Activated CD4-positive, alpha-beta T cell treated with anti-CD3 and anti-CD28 coated beads, Interleukin-2, Interleukin-4, amounts not matched to agents 100 ng/mL and 50 ng/mL, durations not matched to agents 16 hours and 8 hours (primary cell): ENCODE measurements at places on chromosomes 16 and 17.
A peak's percentile ranks its signal among the peaks of the same experiment; 100 is the strongest.

DNA sequence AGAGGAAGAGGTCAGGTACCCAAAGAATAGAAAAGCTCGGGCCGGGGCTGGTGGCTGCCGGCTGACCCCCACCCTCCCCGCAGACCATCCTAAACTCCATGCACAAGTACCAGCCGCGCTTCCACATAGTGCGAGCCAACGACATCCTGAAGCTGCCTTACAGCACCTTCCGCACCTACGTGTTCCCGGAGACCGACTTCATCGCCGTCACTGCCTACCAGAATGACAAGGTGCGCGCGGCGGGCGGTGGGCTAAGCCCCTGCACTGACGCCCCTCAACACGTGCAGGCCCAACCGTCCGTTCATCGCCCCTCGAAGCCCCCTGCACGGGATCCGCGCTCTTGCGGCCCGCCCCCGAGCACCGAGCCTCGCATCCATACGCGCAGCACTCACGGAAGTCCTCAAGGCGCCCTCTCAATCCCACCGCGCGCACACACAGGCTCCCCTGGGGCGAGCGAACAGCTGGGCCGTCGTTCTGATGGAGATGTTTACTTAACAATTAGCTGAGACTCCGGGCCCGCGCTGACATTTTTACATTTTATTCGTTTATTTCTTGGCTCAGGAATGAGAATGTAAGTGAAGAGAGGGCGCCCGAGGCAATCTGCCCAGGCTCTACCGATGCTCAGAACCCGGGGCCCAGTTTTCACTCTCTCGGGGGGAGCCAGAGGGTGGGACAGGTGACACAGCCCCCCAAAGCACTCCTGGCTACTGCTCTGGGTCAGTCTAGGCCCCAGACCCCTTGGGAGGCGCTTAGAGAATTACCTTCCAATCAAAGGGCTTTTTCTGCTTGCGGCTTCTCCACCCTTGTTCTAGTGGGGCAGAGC is 3.5 kb downstream of the TBX2 start:
- DNase-seq: no peak

GRCh38 chr17:40472733-40473452 is 28.5 kb downstream of the TNS4 start:
- DNase-seq: no peak

DNA sequence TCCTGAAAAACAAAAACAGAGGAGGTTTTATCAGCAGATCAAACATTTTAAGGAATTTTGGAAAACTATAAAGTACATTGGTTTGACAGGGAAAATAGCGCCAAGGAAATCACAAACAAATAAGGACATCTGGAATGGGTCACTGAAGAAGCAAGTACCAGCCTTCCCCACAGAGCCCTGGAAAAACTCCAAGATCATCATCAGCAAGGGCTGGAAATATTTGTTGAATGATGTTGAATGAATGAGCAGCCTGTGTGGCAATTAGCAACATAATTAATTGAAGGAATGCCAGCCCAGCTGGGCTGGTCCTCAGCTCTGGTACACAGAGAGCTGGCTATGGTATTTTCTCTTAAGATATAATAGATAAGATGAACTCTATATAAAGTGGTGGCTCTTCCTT is 290.4 kb downstream of the HS3ST3A1 start:
- no peak for DNase-seq

GRCh38 chr17:66541461-66542128 is 239.2 kb downstream of the PRKCA start:
- peak; percentile 72 for DNase-seq

- DNase-seq: no peak
Observed at GRCh38 chr16:85195900-85196772, 83.9 kb upstream of the CIBAR2 start.

- no peak for DNase-seq
Observed at GRCh38 chr17:45990886-45991285, 8.2 kb upstream of the STH start.

DNA sequence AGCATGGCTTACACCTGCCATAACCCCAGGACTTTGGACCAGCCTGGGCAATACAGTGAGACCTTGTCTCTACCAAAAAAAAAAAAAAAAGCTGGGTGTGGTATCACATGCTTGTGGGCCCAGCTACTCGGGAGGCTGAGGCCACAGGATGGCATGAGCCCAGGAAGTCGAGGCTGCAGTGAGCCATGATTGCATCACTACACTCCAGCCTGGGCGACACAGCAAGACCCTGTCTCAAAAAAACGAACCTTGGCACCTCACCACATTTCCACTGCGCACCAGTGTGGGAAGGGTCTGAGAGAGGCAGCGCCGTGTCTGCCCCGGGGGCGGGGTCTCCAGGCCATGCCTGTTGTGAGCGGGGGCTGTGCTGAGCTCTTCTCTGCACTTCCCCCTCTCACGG is 6.3 kb downstream of the ACSF3 start:
- DNase-seq: peak; percentile 57

DNA sequence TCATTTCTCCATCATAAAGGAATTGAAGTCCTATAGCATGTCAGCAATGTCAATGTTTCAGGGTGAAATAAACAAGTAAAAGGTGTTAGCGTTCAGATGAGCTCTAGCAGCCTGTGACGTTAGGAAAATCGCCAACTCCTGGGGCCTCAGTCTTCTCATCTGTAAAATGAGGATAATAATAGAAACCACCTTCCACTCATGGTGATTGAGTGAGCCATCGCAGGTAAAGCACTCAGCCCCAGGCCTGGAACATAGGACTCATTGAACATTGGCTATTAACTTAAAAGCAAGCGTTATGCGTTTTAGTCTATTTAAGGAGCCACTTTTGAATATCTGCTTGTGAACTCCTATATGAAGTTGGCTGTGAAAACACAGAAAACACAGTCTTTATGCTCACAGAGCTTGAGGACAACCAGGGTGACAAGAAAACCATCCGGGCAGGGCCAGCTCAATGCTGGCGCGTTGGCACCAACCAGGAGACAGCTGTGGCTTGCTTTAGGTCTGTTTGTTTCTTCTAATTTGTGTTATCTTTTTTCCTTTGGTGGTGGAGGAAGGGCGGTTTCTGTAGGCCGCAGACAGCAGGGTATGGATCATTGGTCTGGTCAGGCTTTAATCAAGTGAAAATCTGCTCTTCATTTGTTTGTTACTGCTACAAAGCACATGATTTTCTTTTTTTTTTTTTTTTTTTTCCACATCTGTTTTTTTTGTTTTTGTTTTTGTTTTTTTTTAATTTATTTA is 35.7 kb upstream of the MED9 start:
- no peak for DNase-seq

DNA sequence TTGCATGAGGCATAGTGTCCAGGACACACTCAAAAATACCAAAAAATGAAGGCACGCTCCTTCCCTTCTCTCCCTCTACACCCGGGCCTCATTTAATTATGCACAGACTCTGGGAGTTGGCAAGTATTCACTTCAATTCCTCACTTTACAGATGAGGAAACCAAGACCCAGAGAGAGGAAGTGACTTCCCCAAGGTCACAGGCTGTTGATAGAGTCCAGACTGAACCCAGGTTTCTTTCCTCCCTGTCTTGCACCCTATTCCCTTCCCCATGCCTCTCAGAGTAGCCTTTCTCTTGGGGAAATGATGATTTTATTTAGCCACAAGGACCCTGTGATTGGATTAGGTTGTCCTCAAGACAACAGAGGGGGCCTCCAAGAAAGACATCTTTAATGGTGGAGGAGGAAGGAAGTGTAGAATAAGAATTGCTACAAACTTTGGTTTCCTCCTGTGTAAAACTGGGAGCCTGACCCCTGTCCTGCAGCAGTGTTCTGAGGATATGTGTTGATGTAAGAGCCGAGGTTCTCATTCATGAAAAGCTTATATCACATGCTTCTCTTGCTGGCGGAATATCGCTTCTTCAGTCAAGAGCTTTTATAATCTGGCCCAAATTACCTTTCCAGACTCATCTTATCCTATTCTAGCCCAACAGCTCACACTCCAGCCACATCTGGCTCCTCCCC is 48.8 kb upstream of the SIAH1 start:
- DNase-seq: no peak

DNA sequence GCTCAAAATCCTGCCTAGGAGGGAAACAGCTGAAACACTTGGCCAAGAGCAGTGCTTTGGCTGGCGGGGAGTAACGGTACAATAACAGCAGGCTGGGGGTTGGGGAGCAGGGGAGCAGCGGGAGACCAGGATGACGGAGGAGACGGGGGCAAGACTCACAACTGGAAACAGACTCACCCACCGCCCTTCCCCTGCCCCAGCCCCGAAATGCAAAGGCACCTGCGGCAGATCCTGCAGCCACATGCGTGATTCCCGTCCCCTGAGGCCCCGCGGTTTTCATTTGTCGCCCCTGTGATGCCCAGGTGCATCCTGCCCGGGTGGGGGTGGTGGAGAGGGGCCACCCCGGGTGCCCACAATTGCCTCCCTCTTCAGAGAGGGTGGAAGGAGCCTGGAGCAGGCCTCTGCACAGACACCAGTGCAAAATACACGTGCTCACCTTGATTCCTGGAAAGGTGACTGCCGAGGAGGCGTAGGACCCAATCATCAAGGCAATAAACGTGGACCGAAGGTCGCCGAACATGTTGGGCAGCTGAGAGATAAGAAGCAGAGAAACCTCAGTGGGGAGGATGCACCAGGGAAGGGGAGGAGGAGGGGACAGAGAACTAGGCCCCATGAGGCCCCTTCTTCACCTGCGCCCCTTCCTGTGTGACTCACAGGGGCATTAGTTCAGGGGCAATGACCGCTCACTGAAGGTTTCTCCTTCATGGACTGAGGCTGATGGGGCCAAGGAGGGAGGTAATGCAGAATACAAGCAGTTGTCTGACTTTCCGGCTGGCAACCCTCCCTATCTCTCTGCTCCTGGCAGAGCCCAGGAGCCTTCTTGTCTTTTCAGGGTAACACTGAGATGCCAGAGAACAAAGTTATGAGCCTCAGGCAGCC is 30.4 kb upstream of the PITPNA start:
- DNase-seq: no peak

DNA sequence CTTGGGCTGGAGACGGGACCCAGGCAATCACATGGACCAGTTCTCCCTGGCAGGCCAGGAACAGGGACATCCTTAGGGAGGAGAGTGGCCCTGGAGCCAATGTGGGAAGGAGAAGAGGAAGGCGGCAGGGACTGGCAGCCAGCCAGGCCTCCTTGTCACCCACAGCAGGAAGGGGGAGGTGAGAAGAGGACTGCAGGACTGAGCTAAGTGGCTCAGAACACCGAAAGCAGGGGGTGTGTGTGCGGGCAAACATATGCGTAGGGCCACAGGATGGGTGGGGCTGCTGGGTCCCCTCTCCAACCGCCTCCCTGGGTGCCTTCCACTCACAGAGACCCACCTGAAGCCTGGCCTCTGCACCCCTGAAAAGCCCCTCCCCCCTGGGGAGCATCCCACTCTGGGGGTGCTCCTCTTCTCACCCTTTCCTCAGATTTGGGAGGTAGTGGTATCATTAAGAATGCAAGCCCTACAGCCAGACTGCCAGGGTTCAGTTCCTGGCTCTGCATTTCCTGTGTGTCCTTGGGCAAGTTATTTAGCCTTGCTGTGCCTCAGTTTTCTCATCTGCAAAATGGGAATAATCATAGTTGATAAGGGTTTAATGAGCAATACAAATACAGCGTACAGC is 8.1 kb downstream of the PNMT start:
- DNase-seq: peak; percentile 50

GRCh38 chr16:53878216-53878615 is 174.3 kb downstream of the FTO start:
- DNase-seq: no peak

- no peak for DNase-seq
Observed at GRCh38 chr17:77215281-77215680, 74.5 kb downstream of the SEC14L1 start.

GRCh38 chr16:87664792-87665191 is 62.5 kb downstream of the JPH3 start:
- no peak for DNase-seq

- no peak for DNase-seq
Observed at GRCh38 chr16:46883353-46883689, 841 bp upstream of the GPT2 start.

GRCh38 chr16:66442502-66443268 is 15.6 kb downstream of the BEAN1 start:
- DNase-seq: no peak

GRCh38 chr16:82761236-82761635 is 134.5 kb downstream of the CDH13 start:
- no peak for DNase-seq

DNA sequence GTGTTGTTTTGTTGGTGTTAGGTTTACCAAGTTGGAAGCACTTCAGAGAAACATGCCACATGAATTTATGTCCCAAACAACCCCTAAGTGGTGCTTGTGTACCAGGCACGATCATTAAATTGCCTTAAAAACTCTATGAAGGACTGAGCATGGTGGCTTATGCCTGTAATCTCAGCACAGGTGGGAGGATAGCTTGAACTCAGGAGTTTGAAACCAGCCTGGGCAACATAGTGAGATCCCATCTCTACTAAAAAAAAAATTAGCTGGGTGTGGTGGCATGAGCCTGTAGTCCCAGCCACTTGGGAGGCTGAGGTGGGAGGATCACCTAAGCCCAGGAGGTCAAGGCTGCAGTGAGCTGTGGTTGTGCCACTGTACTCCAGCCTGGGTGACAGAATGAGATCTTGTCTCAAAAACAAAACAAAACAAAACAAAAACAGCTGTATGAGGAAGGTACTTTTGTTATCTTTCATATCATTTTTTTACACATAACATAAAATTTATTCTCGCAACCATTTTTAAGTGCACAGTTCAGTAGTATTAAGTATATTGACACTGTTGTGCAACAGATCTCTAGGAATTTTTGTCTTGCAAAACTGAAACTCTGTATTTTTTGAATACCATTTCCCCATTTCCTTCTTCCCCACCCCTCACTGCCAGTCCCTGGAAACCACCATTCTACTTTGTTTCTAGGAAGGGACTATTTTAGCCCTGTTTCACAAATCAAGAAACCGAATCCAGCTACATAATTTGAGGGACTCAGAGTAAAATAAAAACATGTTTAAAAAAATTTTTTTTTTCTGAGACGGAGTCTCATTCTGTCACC is 14.3 kb upstream of the RBBP6 start:
- no peak for DNase-seq

DNA sequence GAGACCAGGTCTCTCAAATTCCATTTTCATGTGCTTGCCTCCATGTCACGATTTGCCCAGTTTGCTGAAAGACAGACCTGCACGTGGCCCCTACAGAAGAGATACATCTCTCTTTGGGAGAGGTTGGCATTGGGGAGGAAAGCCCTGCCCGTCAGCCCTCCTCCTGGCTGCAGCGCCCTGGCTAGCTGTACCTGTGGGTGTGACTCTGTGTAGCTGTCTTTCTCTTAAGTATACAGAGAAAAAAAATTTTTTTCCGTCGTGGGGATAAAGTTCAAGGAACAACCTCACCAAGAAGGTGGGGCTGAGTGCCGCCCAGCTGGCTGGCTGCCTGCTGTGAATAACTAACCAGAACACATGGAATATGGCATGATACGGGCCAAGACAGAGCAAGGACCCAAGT is 26.5 kb downstream of the TMEM98 start:
- DNase-seq: no peak

DNA sequence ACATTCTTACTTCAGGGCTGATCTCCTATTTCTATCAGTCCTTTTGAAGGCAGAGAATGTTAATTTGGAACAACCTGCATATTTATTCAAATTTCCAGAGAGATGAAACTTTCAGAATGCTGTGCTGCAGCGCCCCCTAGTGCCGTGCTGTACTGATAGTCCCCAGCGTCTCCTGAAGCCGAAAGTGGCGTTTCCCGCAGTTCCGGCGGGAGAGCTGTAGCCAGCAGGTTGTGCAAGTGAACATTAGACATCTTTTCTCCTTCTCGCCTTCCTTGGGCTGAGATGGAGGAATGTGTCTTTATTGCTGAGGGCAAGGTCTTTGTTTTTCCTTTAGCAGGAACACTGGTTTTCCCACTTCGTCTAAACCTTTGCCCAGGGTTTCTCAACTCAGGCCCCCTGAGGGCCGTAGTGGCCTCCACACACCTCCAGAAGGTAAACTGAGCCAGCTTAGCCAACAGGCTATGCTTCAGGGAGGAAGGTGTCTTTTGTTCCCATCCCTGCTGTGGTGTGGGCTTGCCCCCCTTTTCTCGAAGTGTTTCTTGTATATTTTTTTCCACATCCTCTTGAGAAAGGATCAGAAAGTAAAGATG is 26.4 kb downstream of the USP10 start:
- peak; percentile 74 for DNase-seq
